ENCODE measurements at places on chromosomes 7 and 10.

GRCh38 chr7:27922907-27923641 is 183.1 kb downstream of the TAX1BP1 start:
- no peak for DNase-seq

DNA sequence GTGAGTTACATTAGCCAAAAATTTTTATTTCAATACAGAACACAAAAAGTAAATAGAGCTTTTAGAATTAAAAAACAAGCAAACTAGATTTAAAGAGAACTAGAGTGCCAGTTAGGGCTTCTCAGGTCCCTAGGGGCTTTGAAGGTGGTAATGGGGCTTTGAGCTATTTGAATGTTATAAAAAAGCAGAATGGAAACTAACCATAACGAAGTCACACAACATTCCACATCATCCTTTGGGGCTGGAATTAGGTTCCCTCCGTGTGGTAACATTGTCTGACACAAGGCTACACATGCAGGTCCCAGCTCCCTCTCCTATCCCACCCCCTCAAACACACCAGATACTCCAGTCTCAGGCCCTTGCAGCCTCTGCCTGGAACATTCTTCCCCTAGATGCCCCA is 15.3 kb downstream of the JAZF1 start:
- DNase-seq, result no peak

- no peak for DNase-seq
Observed at GRCh38 chr7:92750447-92750839, 85.9 kb downstream of the CDK6 start.

DNA sequence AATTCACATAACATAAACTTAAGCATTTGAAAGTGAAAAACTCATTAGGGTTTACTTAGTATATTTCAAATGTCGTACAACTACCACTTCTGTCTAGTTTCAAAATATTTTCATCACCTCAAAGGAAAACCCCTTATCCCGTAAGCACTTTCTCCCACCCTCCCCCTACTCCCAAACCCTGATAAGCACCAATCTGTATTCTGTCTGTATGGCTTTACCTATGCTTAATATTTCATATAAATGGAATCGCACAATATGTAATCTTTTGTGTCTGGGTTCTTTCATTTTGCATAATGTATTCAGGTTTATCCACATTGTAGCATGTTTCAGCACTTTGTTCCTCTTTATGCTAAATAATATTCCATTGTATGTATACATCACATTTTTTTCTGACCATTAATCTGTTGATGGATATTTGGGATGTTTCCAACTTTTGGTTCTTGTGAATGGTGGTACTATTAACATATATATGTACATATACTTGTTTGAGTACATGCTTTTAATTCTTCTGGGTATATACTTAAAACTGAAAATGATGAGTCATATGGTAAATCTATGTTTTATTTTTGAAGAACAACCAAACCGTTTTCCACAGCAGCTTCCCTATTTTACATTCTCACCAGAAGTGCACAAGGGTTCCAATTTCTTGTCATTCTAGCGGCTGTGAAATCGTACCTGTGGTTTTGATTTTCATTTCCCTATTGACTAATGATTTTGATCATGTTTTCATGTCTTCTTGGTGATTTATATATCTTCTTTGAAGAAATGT is 6.2 kb upstream of the STARD3NL start:
- DNase-seq, result no peak

GRCh38 chr10:79562135-79562756 is 2.0 kb upstream of the SFTPA2 start:
- peak; percentile 38 for DNase-seq

- DNase-seq, result no peak
Observed at GRCh38 chr10:66837990-66838389, 87.8 kb upstream of the LRRTM3 start.

DNA sequence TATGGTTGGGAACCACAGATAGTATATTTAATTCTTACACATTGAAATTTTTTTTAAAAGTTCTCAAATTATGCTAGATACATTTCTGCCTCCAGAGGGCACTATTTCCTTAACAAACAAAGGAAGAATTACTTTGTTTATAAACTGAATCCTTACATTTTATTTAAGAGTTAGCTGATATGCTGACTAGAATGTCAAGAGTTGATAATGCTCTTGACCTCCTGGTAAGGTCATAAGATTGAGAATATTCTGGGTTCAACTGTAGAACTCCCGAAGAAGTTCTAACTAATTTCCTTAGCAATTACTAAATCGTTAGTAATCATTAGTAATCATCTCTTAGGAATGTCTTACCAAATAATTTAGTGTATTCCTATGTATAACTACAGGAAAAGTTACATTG is 95.3 kb upstream of the CYP26C1 start:
- no peak for DNase-seq

- DNase-seq, result no peak
Observed at GRCh38 chr10:77156406-77156879, 481.2 kb downstream of the KCNMA1 start.

DNA sequence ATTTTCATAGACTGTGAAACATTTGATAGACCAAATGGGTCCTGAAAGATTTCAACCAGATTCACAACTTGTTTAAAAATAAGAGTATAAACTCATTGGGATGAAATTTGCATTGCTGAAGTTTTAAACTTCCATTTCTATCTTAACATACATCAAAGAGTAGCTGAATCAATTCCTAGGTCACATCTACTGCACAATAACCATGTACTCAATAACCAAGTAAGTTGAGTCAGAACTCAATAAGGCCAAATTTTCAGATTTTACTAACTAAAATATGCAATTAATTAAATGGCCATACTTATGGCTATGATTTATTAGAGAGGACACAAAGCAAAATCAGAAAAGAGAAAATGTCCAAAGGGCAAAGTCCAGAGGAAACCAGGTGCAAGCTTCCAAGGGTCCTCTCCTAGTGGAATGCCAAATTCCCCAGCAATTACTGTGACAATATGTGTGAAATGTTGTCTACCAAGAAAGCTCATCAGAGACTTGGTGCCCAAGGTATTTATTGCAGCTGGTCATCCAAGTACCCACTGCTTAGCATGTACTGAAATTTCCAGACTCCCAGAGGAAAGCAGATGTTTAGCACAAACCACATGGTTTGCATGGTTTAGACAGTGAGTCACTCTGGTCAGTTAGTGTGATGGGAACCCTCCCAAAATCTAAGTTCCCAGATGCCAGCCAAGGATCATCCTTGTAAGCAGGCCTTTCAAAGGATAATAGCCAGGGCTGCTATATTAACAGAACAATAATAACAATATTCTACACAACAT is 238.9 kb downstream of the IPMK start:
- DNase-seq, result no peak

GRCh38 chr10:24449321-24449740 is 240.4 kb downstream of the KIAA1217 start:
- no peak for DNase-seq

- no peak for DNase-seq
Observed at GRCh38 chr10:61503051-61503450, 49.9 kb upstream of the TMEM26 start.

DNA sequence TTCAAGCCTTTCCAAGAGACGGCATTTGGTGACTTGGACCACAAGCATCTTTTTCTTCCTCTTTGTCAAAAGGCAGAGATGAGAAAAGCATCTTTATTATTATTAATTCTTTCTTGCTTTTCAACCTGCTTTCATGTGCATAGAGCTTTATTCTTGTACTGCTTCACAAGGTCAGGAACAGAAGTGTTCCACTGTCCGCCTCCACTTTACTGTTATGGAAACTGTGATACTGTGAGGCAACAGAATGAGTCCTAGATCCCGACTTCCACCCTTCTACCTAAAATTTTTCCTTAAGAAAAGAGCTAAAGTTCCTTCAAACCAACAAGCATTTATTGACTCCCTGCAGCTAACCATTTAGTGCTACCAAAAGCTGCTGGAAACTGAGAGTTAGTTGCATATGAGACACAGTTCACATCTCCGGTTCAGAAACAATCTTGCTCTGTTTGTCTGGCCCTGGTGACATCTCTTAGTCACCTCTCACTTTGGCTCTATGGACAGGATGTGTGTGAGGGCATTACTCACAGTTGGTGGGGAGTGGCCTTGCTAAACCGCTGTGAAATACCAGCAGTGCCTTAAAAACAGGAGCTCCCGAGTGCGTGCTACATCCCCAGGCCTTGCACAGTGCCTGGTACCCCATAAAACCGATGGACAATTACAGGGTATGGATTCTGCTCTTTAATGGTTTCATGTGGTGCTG is 77.1 kb upstream of the TRIL start:
- DNase-seq, result no peak

DNA sequence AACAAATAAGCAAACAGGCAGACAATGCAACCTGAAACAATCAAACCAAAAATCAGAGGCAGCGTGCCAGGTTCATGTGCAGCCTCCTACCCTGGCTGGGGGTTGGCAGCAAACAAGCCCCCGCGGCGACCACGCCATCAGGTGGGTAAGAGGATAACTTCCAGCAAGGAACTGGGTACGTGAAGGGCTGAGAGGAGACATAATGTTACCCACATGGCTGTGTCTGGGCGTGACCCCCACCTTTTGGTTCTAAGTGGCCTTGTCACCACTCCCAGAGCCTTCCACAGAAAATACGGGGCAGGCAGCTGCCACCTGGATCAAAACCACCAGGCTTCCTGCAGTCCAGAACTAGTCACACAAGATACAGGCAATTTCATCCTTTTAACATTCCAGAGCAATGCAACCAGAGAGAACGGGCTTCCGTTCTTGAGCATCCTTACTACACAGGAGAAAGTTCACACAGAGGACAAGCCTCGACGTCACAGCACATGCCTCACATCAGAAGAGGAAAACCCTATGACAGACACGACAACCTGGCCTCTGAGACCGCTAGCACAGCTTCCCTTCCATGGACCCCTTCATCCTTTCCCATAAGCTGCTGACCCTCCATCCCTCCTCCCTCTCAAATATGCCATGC is 171.0 kb downstream of the GRID1 start:
- DNase-seq, result no peak

- DNase-seq, result no peak
Observed at GRCh38 chr10:101400585-101400984, 46.6 kb downstream of the BTRC start.

GRCh38 chr10:125823663-125824251 is 411 bp downstream of the BCCIP start:
- DNase-seq, result no peak

DNA sequence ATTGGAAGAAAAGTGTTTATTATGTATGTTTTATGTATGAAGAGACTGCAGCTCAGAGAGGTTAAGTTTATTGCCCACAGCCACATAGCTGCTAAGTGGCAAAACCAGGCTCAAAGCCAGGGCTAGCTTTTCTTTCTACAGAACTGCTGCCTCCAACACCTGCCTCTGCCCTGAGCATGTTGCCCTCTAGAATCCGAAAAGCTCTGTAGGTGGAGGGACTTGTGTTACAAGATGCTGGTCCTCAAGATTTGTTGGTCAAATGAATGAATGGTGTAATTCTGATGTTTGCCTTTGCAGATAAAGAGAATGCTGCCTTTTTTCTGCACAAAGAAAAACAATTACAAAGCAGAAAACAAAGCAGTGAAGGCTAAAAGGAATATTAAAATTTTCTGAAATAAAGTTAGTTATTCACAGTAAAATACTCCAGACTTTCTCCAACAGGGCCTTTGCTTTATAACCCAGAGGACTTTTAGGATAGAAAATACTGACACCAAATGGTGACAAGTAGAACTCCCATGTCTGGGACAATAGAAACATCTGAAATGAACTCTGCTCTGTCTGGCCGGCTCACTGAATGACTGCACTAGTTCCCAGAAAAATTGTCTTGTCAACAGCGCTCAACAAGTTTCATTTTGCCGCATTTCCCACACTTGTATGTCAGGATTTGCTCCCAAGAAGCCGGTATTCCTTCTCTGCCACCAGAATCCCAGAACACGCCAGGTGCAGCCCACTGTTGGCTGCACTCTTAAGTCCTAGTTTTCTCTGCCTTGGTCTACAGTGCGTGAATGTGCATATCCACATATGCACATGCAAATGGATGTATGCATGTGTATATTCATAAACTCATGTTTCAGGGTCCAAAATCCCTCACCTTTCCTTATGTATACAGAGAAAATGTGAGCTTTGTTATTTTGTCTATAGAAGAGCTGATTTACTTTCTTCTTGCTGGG is 11.0 kb upstream of the DNTT start:
- DNase-seq, result no peak

GRCh38 chr7:4102231-4102841 is 579.8 kb upstream of the FOXK1 start:
- no peak for DNase-seq

- DNase-seq, result no peak
Observed at GRCh38 chr10:89523274-89523673, 12.1 kb downstream of the SLC16A12 start.

GRCh38 chr10:110893559-110894179 is 21.9 kb downstream of the PDCD4 start:
- no peak for DNase-seq

DNA sequence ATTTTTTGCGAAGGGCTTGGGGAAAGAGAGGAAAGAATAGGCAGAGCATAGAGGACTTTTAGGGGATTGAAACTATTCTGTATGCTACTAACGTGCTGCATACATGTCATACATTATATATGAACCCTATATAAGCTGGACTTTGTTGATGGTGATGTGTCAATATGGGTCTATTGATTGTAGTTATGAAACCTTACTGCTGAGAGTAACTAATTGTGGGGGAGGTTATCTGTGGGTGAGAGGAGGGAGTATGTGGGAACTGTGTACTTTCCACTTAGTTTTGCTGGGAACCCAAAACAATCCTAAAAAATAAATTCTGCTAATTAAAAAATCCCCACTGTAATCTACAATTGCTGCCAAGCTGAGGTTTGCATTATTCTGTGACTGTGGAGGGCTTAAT is 15.3 kb upstream of the CYP2C19 start:
- no peak for DNase-seq

DNA sequence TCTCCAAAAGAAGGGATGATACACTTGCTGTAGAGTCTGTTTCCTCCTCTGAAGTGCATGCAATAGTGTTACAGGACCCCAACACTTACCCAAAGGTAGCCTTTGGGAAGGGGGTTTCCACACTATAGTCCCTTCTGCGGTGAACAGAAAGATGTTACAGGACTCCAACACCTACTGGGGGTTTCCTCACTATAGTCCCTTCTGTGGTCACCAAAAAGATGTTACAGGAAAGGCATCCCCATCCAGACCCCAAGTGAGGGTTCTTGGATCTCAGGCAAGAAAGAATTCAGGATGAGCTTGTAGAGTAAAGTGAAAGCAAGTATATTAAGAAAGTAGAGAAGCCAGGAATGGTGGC is 69.2 kb upstream of the PIK3CG start:
- no peak for DNase-seq

DNA sequence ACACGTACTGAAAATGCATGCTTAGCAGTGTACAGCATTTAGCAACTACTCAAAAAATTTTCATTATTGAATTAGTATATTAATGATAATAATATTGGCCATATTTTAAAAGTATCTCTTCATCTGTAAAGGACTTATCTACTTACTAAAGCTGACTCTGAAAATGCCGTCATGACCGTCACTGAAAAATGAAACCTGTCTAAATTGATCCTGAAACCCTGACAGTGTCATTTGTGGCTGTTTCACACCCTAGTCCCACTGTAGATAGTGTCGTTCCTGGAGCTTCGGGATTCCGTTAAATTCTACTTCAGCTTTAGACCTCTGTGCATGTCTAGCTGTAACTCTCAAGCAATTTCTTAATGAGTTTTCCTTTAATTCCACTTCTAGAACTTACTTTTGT is 35.8 kb upstream of the EZH2 start:
- DNase-seq, result no peak

Data from stimulated activated CD4-positive, alpha-beta T cell treated with anti-CD3 and anti-CD28 coated beads, TNF-alpha, amount 100 ng/mL, for 4 hours (primary cell).